Smooth muscle cell of bladder (primary cell): ENCODE measurements at places on chromosomes 7 and 10. TPM values are rescaled to one million over a fixed set of nuclear protein-coding genes. Genes with fewer than 3 reads are reported as not detected.

The DPYSL4 gene
- total RNA-seq: 1.6 and 11.0 TPM in 2 replicates

The LANCL2 gene
- total RNA-seq: 16.1 and 17.2 TPM in 2 replicates

The CCDC3 gene
- 0.18 and 1.3 TPM in 2 replicates for total RNA-seq

The NUTM2D gene
- total RNA-seq: 1.4 and 1.5 TPM in 2 replicates

The COPS6 gene
- total RNA-seq: 133 and 170 TPM in 2 replicates

The TAS2R60 gene
- not detected in 2 replicates for total RNA-seq

The PRPS1L1 gene
- total RNA-seq: 0.09 TPM in 1 of 2 replicates, not detected in the other

The ARMC10 gene
- total RNA-seq: 39.1 and 45.7 TPM in 2 replicates

The SPDYE5 gene
- not detected in 2 replicates for total RNA-seq

The SYT15B gene
- total RNA-seq: 0.57 and 2.7 TPM in 2 replicates

The DPP6 gene
- total RNA-seq: not detected in 2 replicates

The ACSL5 gene
- 1.7 and 2.2 TPM in 2 replicates for total RNA-seq

The ACHE gene
- not detected in 2 replicates for total RNA-seq

The FAM131B gene
- 1.00 and 1.9 TPM in 2 replicates for total RNA-seq

The ANKRD1 gene
- 0.14 and 0.18 TPM in 2 replicates for total RNA-seq

The TEX47 gene
- total RNA-seq: not detected in 2 replicates

The FKBP9 gene
- 423 and 558 TPM in 2 replicates for total RNA-seq

The ATOH7 gene
- total RNA-seq: 0.09 TPM in 1 of 2 replicates, not detected in the other

The BTBD16 gene
- total RNA-seq: under 0.01 TPM in 1 of 2 replicates, not detected in the other

The C10orf105 gene
- under 0.01 TPM in 2 replicates for total RNA-seq

The ENO4 gene
- 0.09 and 0.43 TPM in 2 replicates for total RNA-seq

The VSTM4 gene
- total RNA-seq: 5.8 and 9.1 TPM in 2 replicates

The SLC16A12 gene
- not detected in 2 replicates for total RNA-seq

The CYP26A1 gene
- 0.09 and 0.14 TPM in 2 replicates for total RNA-seq

The TBL2 gene
- 76.4 and 97.0 TPM in 2 replicates for total RNA-seq

The DDC gene
- total RNA-seq: not detected in 2 replicates

The CPVL gene
- total RNA-seq: 0.65 and 0.71 TPM in 2 replicates
